ENCODE measurements at places on chromosomes 5 and 9. TPM values are rescaled to one million over a fixed set of nuclear protein-coding genes. Genes with fewer than 3 reads are reported as not detected.

GRCh38 chr5:56896763-56897162 is 12.6 kb upstream of the SETD9 start:
- peaks cover 5% of the 10 kb centered on the region for H3K4me1 ChIP-seq
- H3K27me3 ChIP-seq, result no peaks in the 10 kb centered on the region
- H3K36me3 ChIP-seq, result peaks cover 32% of the 10 kb centered on the region
- no peak for DNase-seq

LIX1 gene
- total RNA-seq, result not detected

- no peaks in the 10 kb centered on the region for H3K27me3 ChIP-seq
- H3K36me3 ChIP-seq, result peaks cover 33% of the 10 kb centered on the region
- H3K4me1 ChIP-seq, result peaks cover 20% of the 10 kb centered on the region
- no peak overlapping the region for H3K4me3 ChIP-seq
- no peak for DNase-seq
- no peak overlapping the region for H3K27ac ChIP-seq
These were observed 11.4 kb upstream of the MATR3 start for GRCh38 chr5:139282197-139282557.

PDE6A gene
- total RNA-seq, result not detected

DNA sequence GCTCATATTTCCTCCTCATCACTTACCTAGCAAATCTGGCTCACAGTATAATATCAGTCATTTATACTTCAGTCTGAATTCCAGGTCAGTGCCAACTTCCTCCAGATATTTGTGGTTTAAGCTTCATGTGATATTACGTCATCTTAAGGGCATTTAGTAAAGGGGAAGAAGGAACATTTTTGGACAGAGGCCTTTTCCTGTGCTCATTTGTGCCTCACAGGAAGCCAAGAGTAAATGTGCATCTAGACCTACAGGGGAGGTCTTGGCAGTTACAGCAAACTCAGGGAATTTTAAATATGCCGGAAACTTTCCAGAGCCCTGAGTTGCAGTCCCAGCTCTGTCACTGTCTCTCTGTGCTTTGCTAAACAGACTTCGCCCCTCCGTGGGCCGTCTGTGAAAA is 12.3 kb upstream of the KCNIP1 start:
- no peaks in the 10 kb centered on the region for H3K4me1 ChIP-seq
- H3K27ac ChIP-seq, result no peak overlapping the region
- H3K36me3 ChIP-seq, result no peaks in the 10 kb centered on the region
- no peak overlapping the region for H3K4me3 ChIP-seq
- no peak for DNase-seq
- peaks cover 28% of the 10 kb centered on the region for H3K27me3 ChIP-seq

GRCh38 chr5:67315082-67315989 is 118.7 kb upstream of the CD180 start:
- no peak overlapping the region for H3K27ac ChIP-seq
- no peak for DNase-seq
- no peaks in the 10 kb centered on the region for H3K27me3 ChIP-seq
- no peak overlapping the region for H3K4me3 ChIP-seq
- peaks cover 7% of the 10 kb centered on the region for H3K4me1 ChIP-seq

DNA sequence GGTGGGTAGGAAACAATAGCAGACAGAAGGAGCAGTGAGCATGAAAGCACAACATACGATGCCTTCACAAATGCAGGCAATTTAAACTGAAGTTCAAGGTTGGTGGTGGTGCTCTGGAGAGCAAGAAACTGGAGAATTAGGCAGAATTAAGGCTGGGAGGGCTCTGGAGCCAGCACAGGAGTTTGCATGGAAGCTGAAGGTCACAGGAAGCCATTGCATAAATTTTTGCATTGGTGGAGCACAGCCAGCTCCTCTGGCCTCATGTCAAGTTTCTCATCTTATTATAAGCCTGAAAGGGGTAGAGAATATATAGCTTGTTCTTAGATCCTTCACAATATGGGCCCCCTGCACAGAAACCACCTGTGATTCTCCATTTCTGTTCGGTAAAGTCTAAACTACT is 207.4 kb downstream of the PAPPA start:
- no peaks in the 10 kb centered on the region for H3K36me3 ChIP-seq
- H3K27ac ChIP-seq, result no peak overlapping the region
- no peaks in the 10 kb centered on the region for H3K27me3 ChIP-seq
- DNase-seq, result no peak
- no peak overlapping the region for H3K4me3 ChIP-seq

ICE1 gene
- total RNA-seq, result 33.0 TPM

SLC46A2 gene
- not detected for total RNA-seq

DNA sequence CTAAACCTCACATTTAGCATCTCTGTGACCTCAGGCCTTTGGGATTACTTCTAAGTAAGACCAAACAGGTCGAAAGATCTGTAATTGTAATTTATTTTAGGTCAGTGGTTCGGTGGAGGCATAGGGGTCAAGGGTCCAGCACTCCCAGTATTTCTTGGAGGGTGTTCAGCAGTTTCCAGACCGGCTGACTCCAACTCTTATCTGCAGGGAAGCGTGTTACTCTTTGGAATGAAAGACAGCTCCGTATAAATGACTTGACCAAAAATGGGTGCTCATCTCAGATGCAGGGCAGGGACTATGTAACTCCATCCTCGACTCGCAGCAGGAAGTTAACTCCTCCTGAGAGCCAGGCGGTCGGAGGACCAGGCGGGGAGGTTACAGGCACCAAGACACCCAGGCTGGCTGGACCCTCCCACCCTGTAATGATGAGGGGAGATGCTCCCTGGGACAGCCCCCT is 620 bp upstream of the VPS13A start:
- peaks cover 2% of the 10 kb centered on the region for H3K36me3 ChIP-seq
- H3K4me1 ChIP-seq, result peaks cover 18% of the 10 kb centered on the region
- DNase-seq, result no peak
- H3K27me3 ChIP-seq, result peaks cover 11% of the 10 kb centered on the region
- H3K4me3 ChIP-seq, result peak overlapping the region; percentile 92

GRCh38 chr5:31626156-31626555 is 12.8 kb upstream of the PDZD2 start:
- H3K27me3 ChIP-seq, result peaks cover 10% of the 10 kb centered on the region
- no peak overlapping the region for H3K27ac ChIP-seq
- H3K4me1 ChIP-seq, result no peaks in the 10 kb centered on the region
- no peak overlapping the region for H3K4me3 ChIP-seq
- no peak for DNase-seq

GRCh38 chr9:3842839-3843238 is 317.0 kb upstream of the RFX3 start:
- H3K36me3 ChIP-seq, result no peaks in the 10 kb centered on the region
- no peak for DNase-seq
- no peaks in the 10 kb centered on the region for H3K27me3 ChIP-seq
- H3K27ac ChIP-seq, result no peak overlapping the region
- H3K4me1 ChIP-seq, result no peaks in the 10 kb centered on the region

SMIM32 gene
- total RNA-seq, result not detected

GRCh38 chr5:139969318-139969717 is 73.8 kb downstream of the NRG2 start:
- H3K4me3 ChIP-seq, result no peak overlapping the region
- H3K36me3 ChIP-seq, result no peaks in the 10 kb centered on the region
- no peak overlapping the region for H3K27ac ChIP-seq
- DNase-seq, result no peak
- no peaks in the 10 kb centered on the region for H3K4me1 ChIP-seq
- peaks cover 17% of the 10 kb centered on the region for H3K27me3 ChIP-seq

DNA sequence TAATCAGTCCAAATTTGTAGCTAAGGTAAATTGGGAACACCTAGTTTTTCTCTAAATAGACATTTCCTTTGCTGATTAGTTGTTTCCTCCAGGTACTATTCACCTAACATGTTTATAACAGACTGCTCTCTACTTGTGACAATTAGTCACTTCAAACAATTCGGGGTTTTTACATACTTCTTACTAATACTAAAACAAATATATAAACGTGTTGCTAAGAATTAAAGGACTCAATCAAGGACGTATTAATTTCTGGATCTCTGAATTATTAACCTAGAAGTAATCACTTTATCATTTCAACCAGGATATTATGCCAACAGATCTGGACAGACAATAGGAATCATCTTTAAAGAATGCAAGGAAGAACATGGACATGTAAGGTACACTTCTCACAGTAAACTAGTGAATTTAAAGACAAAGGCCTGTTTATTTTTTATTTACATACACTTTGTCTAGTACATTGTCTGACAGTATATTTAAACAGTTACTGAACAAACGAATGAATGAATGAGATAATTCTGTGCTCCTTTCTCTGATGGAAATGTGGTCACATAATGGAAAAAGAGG is 22.3 kb downstream of the PJA2 start:
- no peak overlapping the region for H3K27ac ChIP-seq
- peaks cover 5% of the 10 kb centered on the region for H3K4me1 ChIP-seq
- no peak for DNase-seq
- no peaks in the 10 kb centered on the region for H3K27me3 ChIP-seq

DNA sequence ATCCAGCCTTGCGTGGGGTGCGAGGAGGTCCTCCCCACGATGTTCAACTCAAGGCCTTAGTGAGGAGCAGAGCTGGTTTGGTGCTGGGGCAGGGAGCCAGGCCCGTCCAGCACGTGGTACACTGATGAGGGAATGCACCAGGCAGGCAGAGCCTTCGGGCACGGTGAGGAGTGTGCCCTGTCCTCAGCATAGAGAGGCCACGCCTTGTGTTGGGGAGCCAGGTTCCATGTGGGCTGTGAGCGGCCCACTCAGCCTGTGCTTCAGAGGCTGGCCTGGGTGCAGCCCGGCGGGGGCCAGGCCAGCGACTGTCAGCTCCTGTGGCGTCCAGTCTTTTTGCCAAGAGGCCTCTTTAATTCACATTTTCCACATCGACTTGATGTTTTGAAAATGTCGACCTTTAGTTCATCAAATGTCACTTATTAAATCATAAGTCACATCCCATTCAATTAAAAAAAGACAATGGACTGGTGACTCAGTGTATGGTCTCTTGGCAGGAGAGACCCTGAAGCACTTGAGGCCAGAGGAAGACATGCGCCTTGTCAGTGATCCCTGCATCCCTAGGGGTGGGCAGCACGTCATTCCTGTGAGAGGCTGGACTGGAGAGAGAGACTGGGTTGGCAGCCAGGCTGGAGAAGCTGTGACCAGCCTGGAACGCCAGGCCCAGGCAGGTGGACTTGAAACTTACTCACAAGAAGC is 21.7 kb downstream of the ERGIC1 start:
- DNase-seq, result no peak
- no peak overlapping the region for H3K27ac ChIP-seq
- H3K4me1 ChIP-seq, result peaks cover 23% of the 10 kb centered on the region
- no peak overlapping the region for H3K4me3 ChIP-seq
- H3K36me3 ChIP-seq, result peaks cover 4% of the 10 kb centered on the region
- no peaks in the 10 kb centered on the region for H3K27me3 ChIP-seq

Data from activated naive CD8-positive, alpha-beta T cell treated with anti-CD3 and anti-CD28 coated beads, Interleukin-2, amount 10 ng/mL, durations not matched to agents 7 days and 5 days (primary cell).